Hippocampal formation (tissue), 2 donors: ENCODE measurements at places on chromosomes 6 and 20.
A peak's percentile ranks its signal among the peaks of the same experiment; 100 is the strongest.

DNA sequence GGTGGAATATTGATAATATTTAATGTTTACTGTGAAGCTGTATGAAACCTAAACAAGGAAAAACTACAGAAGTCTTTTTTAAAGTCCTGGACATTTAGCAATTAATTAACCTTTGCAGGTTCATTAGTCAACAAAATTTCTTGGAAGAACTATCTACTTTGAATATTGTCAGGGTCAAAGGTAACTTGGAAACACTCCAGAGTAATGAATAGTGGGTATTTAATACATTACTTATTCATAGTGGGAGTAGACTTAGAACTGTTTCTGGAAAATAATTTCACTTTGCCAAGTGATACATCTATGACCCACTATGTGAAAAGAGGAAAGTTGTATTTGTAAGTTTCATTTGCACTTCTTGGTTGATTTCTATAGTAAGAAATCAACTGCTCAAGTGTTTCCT is 319.1 kb downstream of the TFAP2B start:
- DNase-seq, result no peak

- peak; percentile 7 for DNase-seq
Observed at GRCh38 chr20:6735942-6736845, 31.3 kb upstream of the BMP2 start.

- no peak for DNase-seq
Observed at GRCh38 chr20:13363473-13363872, 142.4 kb downstream of the ISM1 start.

DNA sequence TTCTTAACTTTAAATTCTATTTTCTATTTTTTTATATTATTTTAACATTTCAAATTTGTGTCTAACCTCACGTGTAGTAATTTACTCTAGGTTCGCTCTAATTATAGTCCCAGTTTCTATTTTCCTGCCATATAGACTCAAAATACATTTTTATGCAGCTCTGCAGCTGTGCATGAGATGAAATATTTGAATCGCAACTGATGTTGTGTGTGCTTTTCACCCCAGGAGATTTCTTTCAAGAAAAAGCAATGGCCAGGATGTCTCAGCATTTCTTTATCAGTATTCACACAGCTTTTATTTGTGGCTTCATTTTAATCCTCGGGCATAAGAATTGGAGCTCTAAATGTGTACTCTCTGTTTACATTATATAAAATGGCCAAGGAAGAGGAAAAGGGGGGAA is 157.6 kb downstream of the HDGFL1 start:
- no peak for DNase-seq

DNA sequence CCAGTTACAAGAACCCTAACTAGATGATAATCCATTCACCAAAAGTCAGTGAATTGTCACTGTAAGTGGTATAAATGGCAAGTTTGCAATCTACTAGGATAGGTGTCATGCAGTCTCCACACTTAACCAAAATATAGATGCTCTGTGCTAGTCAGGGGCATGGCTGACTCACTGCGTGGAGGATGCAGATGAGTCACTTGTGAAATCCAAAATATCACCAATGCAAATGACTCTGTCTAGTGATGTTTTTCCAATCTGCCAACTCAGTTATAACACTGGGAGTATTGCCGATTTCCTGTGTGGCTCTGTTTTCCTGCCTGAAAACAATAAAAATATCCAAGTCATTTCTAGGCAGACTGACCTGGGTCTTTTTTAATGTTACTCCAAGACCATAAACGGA is 47.8 kb upstream of the NRSN1 start:
- no peak for DNase-seq
